ENCODE measurements at places on chromosomes 3 and 15.

DNA sequence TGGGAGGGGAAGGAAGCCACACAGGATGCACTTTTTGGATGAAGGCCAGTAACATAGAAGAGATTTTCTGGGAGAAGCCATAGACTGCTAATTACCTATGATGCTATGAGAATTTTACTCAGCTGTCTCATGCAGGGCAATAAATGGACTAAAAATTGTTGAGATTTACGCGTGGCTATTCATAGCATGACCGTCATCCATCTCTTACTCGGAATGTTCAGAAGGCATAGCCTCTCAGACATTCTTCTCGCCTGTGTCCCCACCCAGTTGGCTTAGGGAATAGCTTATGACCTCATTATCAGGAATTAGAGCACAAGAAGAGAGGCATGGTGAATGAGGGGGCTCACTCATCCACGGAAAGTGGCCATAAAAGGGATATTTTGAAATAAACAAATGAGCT is 107.9 kb upstream of the ATP10A start:
- no peak for DNase-seq

GRCh38 chr15:35626571-35627318 is 80.8 kb upstream of the DPH6 start:
- DNase-seq = no peak

DNA sequence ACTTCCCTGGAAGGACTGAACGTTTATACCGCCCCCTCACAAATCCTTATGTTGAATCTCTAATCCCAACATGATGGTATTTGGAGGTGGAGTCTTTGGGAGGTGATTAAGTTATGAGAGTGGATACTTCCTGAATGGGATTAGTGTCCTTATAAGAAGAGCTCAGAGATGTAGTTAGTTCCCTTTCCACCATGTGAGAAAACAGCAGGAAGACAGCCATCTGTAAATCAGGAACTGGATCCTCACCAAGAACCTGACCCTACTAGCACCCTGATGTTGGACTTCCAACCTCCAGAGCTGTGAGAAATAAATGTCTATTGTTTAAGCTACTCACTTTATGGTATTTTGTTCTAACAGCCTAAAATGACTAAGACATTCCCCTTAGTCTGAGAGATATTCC is 33.3 kb upstream of the SACM1L start:
- DNase-seq = no peak

- no peak for DNase-seq
These were observed 27.3 kb upstream of the ST8SIA2 start for GRCh38 chr15:92366381-92366780.

- DNase-seq = peak; percentile 26
These were observed 23.4 kb upstream of the SEC13 start for GRCh38 chr3:10344147-10344943.

DNA sequence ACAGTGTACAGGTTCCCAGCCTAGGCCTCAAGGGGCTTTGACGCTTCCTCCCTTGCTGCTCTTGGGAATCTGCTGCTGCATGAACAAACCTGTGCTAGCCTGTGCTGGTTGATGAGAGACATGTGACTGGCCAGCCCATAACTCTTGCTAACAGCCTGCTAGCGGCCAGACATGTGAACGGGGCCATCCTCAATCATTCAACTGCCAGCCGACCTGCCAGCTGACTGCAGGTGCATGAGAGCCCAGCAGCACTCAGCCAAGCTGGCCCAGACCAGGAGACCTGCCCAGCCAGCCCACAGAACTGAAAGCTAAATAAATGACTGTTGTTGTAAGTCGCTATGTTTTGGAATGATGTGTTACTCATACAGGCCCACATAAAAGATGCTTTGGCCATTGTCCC is 82.4 kb upstream of the DLG1 start:
- no peak for DNase-seq

- no peak for DNase-seq
These were observed 1.6 kb upstream of the IDH3A start for GRCh38 chr15:78147566-78147965.

DNA sequence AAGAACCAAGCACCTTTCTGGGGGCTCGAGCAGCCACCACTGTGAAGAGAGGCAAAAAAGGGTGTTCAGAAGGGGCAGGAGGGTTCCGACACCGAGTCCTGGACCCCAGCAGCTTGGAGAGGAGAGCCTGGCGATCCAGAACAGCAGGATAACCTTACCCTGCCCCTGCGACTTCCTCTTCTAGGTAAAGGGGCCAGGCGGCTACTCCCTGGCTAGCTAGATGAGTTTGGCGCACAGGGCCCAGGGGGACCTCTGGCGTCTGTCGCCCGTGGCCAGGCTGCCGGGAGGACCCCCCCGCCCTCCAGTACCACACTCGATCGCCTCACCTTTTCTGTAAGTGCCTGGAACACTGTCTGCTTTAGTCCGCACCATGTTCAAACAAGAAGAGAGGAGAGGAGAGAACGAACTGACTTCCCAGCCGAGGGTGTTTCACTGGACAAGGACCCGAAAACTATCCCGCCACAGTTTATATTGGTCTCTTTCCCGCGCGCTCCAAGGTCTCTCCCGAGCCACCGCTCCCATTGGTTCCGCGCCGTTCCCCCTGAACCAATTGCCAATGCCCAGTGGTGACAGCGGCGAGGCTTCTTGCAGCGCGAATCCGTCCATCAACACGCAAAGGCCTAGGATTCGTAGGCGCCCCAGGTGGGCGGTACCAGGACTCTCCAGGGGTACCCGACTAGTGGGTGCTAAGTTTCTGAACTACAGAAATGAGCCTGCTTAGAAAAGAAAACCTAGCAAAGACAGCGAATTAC is at the start of gene PCLAF:
PCLAF (minus strand) TSS at position 442 of the 752 bp plus-strand sequence; CDS start at position 372, 70 bp downstream.
- peak; percentile 92 for DNase-seq

GRCh38 chr3:190385731-190386688 is 2.0 kb upstream of the CLDN16 start:
- DNase-seq = no peak

- no peak for DNase-seq
These were observed 9.0 kb downstream of the GNB5 start for GRCh38 chr15:52181938-52182780.

DNA sequence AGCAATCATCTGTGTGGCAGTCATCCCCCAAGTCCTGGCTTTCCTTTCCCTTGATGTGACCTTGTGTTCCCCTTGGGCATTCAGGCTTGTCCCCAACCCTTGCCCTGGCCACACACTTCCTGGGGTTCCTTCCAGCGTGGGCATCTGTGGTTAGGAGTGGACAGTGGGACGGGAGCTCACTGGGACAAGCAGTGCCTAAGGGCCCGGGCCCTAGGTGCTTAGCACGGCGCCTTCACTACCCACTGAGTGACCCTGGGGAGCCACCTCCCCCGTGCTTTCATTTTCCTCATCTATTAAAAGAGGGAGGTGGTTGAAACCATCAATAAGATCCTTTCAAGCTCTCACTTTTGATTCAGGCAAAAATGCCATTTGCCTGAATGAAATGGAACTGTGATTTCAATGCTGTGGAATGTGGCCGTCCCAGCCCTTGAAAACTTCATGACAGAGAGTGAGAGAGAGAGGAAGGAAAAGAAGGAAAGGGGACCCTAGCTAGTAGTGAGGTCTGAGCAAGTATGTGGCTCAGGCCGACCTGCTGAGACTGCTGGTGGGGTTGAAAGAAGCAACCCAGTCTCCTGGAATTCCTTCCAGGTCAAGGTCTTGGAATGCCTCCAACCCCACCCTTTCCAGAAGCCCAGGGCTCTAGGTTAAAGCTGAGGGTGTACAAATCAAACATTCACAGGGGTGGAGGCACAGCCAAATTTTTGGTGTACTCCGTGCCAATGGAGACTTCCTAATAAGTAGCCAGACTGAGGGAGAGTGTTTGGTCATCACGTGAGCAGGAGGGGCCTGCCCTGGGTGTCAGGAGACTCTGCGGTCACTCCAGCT is 302.9 kb downstream of the TLE3 start:
- DNase-seq = no peak

- DNase-seq = no peak
These were observed 175.9 kb downstream of the FEZF2 start for GRCh38 chr3:62197350-62198012.

DNA sequence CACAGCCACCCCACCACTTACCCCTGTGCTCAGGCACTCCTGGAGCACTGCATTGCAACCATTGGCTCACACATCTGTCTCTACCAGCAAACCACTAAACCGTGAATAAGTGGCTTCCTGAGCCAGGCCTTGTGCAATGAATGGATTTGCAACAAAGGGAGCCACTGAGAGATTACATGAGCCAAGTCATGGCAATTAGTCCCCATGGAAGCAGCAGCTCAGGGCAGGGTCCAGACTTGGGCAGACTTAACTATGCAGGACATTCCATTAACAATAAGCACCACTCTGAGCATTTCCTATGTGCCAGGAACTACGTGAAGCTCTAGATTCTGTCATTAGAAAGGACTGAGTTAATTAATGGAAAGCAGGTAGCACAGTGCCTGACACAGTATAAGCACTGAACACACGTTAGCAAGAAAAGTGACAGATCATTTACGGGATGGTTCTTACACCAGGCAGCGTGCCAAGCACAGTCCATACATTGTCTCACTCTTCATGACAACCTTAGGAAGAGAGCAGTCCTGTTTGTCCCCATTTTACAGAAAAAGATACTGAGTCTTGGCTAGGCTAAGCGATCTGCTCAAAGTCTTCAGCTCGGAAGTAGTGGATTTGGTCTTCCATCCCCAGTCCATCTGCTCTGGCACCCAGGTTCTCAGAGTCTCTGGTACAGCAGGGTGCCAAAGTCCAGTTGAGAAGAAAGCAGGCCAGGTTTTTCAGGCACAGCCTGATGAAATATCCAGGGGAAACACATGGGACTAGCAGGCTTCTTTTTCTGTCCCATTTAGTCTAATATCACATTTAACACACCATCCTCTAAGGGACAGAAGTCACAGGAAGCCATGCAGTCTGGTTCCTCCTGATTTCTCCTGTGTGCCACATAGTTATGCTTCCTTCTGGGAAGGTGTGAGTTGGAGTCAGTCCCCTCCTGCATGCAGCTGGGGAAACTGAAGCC is 44.1 kb downstream of the LIPC start:
- DNase-seq = peak; percentile 23

DNA sequence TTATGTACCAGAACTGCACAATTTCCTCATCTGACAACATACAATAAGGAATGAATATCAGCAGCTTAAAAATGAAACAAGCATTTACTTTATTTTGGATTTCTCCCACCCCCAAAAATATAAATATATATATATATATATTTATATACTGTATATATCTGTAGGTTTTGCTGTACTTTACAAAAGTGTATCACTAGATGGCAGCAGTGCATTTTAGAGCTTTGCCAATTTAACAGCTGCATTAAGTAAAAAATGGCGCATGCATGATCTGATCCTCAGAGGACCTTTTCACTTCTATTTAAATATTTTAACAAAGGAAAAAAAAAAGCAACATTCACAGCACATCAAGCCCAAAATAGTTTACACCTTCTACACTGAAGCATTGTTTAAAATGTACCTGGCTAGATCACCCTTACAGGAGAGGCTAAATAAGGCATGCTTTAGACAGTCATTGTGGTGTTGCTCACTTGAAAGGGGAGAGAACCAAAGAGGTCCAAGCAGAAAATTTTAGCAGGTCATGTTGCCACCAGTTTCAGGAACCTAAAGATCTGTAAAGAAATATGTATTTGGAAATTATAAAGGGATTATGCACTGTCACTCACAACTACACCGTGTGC is 72.6 kb downstream of the NPTN start:
- peak; percentile 68 for DNase-seq

DNA sequence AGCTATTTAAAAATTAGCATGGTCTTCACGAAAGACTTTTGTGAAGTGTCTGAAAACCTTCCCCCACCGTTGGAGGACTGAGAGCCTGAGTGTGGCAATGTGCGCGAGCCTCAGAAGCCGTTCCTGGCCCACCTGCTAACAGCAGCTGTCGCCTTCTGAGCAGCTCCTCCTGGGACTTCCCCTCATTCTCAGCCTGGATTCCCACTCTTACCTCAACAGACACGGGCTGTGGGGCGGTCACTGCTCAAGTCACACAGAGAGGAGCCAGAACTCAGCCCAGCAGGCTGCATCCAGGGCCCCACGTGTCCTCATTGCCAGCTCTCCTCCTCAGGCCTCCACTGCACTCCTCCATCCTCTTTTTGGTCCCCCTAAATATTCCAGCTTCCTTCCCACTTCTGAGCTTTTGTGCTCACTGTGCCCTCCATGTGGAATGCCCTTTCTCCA is 7.8 kb downstream of the DNASE1L3 start:
- DNase-seq = no peak

- DNase-seq = no peak
These were observed 157.2 kb downstream of the GOLIM4 start for GRCh38 chr3:167938516-167938915.

DNA sequence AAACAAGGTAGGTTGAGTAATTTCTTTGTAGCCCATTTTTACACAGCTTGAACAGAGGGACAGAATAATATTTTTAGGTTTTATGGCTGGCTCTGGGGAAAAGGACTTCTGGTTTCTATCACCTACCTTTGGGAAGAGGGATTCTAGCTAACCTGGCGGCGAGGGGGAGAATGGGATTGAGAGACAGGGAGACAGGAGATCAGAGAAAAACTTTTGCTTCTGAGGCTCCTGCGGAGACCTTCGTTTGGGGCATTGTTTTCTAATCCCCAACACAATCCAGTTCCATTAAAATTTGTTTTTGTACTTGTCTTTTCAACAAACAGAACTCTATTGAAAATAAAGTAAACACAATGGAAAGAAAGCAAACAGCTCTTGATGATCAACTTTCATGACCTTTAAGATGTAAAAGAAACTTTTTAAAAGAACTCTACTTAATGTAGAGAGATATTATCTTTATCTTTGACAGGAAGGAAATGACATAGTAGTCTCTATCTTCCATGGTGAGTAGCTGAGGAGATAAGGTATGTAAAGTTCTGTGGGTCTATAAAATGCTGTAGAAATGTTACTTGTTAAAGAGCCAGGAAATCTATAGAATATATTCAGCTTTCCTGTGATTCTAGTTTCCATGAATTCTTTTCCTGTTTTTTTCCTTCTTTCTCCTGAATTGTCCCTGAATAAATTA is 37.0 kb upstream of the P2RY1 start:
- DNase-seq = no peak

DNA sequence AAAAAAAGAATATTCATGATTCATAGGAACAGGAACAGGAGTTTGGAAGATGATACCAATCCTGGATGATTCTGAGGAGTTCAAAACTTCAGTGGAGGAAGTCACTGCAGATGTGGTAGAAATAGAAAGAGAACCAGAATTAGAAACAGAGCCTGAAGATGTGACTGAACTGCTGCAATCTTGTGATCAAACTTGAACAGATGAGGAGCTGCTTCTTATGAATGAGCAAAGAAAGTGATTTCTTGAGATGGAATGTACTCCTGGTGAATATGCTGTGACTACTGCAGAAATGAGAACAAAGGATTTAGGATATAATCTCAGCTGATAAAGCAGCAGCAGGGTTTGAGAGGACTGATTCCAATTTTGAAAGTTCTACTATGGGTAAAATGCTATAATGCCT is 72.7 kb downstream of the GSK3B start:
- no peak for DNase-seq

GRCh38 chr3:132469326-132469725 is 52.0 kb downstream of the DNAJC13 start:
- no peak for DNase-seq

GRCh38 chr3:93988764-93989163 is 8.8 kb downstream of the ARL13B start:
- no peak for DNase-seq

DNA sequence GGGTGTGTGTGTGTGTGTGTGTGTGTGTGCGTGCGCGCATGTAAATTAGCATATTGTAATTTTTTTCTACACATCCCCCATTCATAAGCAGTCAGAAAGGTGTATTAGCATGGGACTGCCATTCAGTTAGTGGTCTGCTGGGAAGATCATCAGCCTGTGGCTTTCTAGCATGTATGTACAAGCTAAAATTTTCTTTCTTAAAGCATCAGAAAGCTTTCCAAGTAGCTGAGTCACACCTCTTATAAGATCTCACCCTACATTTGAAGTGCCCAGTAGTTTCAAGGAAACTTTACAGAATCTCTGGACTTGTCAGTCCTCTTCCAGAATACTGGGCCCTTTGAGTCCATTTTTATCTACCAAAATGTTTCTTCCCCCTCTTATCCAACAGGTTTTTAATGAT is 411.4 kb upstream of the TPRG1 start:
- DNase-seq = no peak

All from globus pallidus (tissue), 1 donor.